ENCODE measurements at places on chromosomes 2 and 18.

GRCh38 chr18:6929370-6930102, 188.1 kb downstream of the LAMA1 start:
- peak; percentile 70 for DNase-seq

DNA sequence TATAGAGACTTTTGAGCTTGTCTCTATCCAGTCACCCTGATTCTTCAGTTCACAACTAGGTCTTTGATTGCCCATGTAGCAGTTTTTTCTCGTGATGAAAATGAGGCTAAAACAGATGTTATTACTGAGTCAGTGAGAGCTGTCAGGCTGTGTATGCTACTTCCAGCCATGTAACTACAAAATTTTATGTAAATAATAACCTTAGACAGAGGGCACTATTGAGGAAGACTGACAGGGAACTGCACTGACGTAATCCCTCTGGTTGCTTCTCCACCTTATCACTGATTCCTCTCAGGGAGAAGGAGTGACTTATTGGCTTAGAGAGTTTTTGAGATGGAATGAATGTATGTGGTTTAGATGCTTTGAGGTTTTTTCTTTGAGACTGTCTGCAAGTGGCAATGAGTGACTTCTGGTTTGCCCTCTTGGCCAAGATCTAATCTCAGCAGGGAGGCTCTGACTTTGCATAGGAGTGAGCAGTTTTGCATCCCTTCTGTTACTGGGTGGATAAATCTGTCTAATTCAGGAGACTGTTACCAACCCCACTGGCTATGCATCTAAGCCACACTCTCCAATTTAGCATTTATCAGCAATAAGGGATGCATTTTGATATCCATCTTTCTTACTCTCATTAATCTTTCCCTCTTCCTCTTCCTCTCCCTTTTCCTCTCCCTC, 555.2 kb upstream of the FANCL start:
- DNase-seq = no peak

DNA sequence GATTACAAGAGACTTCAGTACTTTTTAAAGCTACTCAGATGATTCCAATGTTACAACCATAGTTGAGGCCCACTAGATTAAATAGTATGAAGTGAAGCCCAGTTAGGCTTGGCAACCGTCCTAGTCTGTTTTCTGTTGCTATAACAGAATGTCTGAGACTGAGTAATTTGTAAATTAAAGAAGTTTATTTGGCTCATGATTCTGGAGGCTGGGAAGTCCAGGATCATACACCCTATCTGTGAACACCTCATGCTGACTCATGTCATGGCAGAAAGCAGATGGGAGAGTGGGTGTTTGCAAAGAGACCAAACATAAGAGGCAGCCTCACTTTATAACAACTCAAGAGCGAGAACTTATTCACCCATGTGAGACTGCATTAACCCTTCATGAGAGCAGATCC, 63.1 kb downstream of the CCDC150 start:
- DNase-seq = no peak

- DNase-seq = no peak
Observed at GRCh38 chr2:9778471-9779316, 64.6 kb upstream of the TAF1B start.

DNA sequence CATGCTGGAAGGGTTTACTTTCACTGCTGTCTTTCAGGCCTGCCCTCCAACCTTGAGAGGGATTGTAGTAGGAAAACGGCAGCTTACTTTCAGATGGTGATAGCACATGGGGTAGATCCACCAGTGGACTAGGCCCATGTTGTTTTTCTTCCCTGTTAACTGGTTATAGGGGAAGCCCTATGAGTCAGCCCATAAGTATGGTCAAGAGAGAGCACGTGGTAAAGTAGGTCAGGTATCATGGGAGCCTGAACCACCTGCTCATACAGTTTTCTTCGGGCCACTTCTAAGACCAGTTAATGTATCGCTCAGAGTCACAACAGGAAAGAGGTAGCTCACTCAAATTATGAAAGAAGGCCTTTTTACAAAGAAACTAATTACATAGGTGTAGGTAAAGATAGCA, 33.0 kb downstream of the PDK1 start:
- DNase-seq = no peak

DNA sequence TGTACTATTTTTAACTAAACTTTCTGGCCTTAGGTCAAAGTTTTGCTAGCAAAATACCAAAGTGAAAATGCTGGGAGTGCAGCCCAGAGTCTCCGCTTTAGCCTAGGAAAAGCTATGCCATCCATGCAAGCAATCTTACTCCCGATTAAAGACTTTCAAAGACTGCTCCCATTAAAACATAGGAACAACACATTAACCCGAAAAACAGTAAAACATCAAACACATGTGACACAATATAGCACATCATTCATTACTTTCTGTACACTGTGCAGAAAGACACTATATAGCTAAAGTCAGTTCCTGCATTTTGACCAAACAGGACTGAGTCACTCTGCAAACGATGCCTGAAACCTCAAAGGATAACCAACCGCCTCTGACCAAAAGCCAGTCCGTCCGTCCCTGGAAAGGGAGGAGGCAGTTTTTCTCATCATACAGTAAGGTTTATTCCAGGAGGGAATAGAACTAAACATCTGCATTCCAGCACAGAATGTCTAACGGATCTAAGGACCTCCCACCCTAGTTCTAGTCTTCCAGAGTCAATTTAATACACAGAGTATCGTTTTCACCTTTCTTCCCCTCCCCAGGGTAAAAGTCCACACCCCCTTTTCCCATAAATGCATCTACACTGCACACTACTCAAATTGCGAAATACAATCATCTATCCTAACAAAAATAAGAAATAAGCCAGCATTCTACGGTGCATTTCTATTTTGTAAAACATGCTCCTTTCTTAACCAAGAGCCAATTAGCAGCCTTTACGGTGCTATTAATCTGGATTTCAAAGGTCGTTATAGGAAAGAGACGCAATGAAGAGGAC, 1.7 kb downstream of the ROCK2 start:
- DNase-seq = no peak

DNA sequence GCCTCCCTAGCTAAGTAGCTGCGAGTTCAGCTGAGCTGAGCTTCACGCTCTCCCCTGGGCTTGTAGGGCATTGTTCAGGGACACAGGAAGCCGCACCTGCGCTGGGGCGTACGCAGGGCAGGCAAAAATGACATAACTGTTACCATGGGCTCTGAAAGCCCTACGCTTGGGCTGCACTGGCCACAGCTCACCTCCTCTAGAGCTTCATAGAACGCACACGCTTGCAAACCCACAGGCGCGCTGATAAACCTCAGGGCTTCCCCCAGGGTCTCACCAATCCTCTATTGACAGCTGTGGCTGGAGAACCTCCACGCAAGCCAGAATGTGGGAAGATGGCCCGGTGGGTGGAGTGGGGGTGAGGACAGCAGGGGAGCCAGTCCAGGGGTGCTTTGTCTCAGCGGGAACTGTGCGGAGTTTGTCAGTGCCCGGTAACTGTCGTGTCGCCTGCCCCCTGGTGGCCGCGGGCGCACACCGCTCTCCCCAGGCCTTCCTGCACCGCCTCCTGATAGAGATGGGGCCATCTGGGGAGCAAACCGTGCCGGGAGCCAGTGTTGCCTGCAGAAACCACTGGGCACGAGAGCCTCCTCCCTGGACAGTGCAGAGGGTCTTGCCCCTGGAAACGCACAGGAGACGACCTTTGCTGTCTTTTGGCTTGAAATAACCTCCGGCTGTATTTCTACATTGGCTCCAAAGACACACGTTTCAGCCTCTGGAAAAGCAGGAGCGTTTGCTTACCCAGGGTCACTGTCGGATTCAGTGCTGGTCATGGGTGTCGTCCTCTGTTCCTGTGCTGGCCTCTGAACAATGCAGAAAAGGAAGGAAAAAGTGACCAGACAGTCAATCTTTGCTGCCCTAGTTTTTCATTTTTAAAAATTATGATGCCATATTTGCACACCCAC, 17.0 kb upstream of the CIDEA start:
- peak; percentile 71 for DNase-seq

GRCh38 chr2:19059076-19059475, 299.3 kb downstream of the OSR1 start:
- no peak for DNase-seq

GRCh38 chr18:22391407-22392345, 26.0 kb downstream of the CTAGE1 start:
- peak; percentile 82 for DNase-seq

- no peak for DNase-seq
Observed at GRCh38 chr2:226607379-226607778, 192.2 kb downstream of the IRS1 start.

DNA sequence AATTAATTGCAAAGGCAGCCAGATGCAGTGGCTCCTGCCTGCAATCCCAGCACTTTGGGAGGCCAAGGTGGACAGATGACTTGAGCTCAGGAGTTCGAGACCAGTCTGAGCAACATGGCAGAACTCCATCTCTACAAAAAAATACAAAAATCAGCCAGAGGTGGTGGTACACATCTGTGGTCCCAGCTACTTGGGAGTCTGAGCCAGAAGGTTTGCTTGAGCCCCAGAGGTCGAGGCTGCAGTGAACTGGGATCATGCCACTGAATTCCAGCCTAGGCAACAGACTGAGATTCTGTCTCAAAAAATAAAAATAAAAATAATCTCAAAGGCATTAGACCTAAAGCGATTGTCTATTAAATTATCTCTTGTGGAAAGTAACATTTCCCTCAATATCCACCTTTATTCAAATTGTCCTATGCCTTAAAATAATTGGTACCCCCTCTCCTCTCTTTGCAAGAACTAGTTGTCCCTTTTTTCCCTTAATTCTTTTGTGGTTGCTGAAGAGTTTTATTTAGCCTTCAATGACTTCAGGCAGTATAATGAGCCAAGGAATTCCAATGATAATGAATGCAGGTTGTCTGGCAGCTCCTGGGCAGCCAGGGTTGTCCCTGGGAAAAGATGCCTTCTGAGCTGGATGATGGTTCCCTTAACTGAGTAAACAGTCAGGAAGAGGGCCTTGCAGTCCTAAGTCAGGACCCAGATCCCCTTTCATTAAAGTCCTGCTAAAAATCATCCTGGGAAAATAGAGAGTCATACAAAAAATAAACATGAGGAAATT, 32.2 kb downstream of the GPR75 start:
- DNase-seq = no peak

DNA sequence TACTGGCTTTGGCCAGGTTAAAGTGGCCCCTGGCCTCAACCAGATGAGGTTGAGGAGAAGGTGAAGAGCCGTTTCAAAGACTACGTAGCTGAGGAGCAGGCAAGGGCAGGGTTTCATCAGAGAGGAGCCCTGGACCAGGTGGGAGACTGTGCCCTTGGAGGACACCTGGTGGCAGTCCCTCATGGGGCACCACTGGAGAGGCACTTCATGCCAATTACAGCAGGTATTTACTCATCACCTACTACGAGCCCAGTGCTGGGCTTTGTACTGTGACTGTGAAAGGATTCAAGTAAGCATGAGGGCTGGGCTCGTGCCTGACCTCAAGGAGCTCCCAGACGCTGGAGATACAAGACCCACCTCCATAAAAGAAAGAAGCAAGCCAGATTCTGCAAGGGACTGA, 37.6 kb downstream of the SMAD7 start:
- no peak for DNase-seq

DNA sequence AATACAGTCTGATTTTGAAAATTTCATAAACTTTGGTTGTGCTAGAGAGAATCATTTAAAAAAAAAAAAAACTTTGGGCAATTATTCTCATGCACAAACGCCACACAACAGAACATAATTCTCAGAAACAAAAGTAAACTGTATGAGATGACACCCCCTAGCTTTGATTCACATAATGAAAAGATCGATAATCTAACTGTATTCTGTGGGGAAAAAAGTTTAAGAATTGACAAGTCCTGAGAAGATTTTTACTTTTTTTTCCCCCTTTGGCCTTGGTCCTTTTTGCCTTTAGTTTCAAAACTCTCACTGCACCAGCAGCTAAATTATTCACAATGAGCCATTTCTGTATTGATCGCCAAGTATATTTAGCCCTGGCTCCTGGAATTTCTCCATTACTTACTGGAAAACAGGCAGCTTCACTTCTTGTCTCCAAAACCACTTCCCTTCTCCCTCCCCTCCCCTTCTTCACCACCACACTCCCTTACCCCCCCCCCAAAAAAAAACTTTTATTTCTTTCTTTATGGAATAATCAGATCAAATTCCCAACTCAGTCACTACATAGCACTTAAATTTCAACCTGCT, 2.0 kb downstream of the IKZF2 start:
- no peak for DNase-seq

DNA sequence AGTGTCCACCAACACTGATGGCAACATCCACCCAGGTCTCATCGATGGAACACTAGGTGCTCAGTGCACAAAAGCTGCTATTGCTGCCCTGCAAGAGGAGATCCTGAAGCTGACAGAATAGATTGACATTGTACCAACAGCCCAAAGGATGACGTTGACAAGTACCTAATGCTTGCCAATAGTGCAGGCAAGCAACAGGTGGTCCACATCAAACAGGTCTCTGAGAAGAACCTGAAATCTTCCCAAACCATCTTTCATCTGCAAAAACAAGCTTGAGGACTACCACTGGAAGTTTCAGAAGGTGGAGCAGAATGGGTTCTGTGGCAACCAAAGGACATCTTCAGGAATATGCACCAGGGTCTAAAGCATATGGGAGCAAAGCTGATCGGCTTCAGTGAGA, 15.8 kb upstream of the PROKR1 start:
- no peak for DNase-seq

DNA sequence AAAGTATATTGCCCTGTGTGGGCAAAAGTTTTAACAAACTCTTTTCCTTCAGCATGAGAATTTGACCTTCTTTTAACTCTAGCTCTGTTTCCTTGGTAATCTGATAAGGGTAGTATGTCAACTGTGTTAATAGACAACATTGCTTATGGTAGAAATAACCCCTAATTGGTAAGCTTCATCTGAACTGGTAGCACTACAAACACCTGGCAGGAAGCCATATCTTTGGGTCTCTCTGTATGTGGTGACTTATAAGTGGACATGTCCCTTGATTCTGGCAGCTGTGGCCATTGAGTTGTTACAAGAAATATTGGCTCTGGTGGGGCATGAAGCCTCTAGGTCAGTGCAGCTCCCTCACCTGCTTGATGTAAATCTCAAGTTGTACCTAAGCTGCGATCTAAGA, 46.9 kb downstream of the MBD5 start:
- peak; percentile 16 for DNase-seq

GRCh38 chr18:42533009-42533575, 578.1 kb downstream of the PIK3C3 start:
- no peak for DNase-seq

DNA sequence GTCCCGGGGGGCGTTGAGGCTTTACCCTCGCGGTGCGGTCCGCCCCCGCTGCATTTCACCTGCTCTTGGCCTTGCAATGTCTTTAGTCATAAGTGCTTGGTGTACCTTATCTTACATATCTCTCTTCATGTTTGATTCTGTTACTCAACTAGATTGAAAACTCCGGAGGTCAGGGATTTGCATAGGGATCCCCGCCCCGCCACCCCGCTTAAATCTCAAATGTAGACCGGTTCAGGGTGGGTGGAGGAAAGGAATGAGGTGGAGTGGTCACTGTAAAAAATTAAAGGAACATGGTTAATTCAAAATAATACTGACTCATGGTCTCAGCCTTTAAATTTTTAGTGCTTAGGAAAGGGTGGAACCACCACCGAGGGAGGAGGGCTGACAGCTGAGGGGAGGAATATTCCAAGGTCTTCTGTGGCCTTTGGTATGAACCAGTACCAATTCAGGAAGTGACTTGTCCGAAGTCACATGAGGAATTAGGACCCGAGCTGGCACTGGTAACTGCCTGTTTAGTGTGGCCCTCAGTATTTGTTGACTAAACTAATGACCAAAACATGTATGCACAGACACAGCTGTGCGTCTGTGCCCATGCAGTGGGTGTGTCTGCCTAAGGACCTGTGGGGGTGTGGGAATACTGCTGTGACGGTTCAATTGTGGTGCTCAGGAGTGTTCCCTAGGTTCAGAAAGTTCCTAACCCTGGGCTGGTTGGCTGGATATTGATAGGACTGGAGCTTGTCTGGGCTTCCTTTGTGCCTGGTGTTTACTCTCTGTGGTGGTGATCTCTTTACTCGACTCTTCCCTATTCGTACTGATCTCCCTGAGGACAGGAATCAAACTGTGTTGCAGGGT, 1.0 kb downstream of the PLEKHB2 start:
- no peak for DNase-seq
